ENCODE measurements at places on chromosomes 5 and 9.

- no peak for DNase-seq
Observed at GRCh38 chr9:6552033-6552432, 93.5 kb downstream of the GLDC start.

DNA sequence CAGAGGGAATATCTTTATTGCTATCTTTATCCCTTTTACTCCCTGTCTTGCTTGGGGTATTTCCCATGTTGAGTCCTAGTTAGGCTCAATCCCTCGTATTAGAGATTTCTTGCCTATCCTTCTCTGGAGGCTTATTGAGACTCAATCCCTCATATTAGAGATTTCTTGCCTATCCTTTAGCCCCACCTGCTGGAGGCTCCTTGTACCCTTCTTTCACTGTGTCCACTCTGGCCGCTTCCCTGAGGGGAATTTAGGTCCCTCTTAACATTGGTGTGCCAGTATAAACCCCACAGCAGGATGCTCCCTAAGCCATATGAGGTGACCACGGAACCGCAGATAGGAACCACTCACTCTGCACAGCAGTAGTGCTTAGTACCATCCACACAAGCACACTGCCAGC lies 110.7 kb upstream of the MAMDC2 start:
- DNase-seq = no peak

DNA sequence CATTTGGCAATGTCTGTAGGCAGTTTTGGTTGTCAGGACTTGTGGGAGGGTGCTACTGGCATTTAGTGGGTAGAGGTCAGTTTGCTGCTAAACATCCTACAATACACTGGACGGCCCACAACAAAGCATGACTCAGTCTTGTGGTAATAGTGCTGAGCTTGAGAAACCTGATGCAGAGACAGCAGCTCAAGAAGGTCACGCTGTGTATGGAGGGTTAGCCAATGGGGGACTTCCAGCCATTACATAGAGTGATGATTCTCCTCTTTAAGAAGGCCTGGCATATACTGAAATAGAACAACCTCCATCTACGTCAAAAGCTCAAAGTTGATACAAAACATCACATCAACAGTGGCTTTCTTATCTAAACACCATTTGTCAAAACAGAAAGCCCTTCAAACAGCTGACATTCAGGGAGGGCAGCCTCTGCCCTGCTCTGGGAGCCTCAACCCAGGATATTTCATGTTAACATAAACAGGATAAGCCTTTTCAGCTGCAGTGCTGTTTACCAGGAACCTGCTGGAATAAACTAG lies 143.0 kb downstream of the GPBP1 start:
- DNase-seq = no peak

DNA sequence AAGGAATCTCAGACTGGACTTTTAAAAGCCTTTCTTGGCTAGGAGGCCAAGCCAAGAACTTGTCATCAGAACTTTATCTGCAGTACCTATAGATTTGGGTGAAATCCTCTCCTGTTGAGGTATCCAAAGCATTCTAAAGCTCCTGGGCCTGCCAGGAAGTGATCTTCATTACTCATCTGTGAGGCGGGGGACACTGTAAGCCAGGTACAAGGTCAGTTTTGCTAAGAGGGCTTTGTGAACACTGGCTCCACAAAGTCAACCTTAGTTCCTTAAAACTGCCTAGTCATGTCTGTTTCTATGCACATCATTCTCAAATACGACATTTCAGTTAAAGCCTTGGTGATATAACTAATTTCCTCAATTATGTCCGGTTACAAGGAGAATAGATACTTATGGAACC lies 236.7 kb downstream of the PIK3R1 start:
- no peak for DNase-seq

GRCh38 chr5:16502866-16503265 lies 37.3 kb upstream of the ZNF622 start:
- DNase-seq = no peak

GRCh38 chr9:76433836-76434235 lies 25.1 kb upstream of the GCNT1 start:
- DNase-seq = no peak

DNA sequence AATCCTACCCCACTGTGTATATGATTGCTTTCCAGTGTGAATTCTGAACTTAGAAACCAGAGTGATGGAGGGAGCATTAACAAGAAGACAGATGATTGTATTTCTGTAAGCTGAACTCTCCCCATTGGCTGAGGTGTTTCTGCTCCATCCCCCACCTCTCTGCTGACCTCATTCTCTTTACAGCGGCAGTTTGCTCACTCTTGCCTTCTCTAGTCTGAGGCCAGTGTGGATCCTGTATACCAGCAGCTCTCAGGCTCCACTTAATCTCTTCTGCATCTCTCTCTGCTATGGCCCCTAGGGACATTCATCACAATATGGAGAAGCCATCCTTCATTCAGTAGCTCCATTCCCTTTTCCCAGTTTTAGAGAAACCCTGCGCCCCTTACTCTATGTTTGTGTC lies 358.8 kb downstream of the MAN2A1 start:
- DNase-seq = no peak

- DNase-seq = no peak
Observed at GRCh38 chr5:8825139-8825757, 720.6 kb downstream of the SEMA5A start.

DNA sequence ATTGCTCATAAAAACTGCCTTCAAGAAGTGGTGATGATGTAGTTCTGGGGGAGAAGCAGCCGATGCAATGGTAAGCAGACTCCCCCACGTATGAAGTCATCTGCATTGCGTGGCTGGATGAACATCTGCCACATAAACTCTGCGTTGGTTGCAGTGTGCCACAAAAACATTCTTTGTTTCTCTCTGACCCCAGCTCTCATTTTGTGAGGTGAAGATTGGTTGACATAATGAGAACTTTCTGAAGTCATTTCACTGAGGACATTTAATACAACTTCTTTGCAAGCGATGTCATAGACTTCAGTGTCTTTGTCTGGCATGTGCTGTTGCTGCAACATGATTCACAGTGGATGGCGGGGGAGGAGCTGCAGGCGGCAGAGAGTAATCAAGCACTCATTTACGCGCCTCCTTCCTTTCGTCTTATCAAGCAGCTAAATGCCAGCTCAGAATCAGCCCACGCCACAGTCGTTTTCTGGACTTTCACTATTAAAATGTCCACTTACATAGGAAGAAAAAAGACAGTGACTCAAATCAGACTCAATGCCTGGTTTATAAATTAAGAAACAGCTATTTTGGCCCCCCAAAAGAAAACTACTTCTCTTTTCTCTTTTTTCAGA lies 91.5 kb upstream of the NFIL3 start:
- DNase-seq = peak; percentile 39

DNA sequence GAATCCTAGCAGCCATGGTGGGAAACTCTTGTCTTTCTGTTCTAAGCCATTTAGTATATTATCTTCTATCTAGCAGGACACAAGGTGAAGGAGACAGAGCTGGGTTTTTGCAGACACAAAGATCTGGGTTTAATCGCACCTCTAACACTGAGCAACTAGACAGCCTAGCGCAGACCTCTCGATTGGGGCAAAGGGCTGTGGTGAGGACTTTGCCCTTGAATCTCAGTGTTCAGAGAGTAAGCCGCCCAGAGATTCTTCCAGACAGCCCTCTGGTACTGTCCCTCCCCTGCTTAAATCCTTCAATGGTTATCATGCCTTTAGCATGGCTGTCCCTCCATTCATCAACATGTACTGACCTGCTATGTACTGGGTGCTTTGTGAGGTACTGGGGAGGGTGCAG lies 128.1 kb downstream of the CRB2 start:
- no peak for DNase-seq

DNA sequence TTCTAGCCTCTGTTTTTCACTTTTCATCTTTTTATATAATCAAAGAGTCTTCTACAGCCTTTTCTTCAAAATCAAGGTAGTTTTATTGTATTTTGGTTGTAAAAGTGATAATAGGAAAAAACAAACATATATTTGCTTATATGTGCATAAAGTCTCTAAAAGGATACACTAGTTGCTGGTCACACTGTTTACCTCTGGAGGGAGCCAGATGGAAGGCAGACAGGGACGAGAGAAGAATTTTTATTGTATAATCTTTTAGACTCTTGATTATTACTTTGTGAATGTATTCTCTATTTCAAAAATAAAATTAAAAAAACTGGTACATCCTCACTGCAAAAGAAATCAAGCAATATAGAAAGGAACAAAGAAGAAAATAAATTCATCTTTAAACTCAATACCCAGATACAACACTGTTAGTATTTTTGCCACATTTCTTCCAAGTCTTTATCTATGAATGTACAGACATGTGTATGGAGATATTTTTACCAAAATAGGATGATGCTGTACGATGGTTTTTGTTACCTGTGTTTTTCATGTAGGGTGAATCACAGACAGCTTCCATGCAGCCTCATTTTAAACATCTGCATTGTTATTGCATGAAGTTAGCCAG lies 6.1 kb upstream of the RNF183 start:
- no peak for DNase-seq

DNA sequence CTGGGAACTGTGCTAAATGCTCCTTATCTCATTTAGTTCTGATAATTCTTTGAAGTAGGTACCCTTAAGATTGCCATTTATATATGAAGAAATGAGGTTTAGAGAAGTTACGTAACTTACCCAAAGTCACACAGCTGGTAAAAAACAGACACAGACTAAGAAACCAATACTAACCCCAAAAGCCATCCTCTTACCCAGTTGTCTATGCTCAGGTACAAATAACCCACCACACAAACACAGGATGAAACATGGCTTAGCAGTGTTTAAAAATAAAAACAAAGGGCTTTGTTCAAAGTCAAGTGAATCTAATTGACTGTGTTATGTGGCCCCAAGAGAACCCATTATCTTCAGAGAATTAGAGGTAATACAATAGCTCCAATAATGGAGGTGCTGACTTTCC lies 37.0 kb upstream of the IL7R start:
- DNase-seq = no peak

DNA sequence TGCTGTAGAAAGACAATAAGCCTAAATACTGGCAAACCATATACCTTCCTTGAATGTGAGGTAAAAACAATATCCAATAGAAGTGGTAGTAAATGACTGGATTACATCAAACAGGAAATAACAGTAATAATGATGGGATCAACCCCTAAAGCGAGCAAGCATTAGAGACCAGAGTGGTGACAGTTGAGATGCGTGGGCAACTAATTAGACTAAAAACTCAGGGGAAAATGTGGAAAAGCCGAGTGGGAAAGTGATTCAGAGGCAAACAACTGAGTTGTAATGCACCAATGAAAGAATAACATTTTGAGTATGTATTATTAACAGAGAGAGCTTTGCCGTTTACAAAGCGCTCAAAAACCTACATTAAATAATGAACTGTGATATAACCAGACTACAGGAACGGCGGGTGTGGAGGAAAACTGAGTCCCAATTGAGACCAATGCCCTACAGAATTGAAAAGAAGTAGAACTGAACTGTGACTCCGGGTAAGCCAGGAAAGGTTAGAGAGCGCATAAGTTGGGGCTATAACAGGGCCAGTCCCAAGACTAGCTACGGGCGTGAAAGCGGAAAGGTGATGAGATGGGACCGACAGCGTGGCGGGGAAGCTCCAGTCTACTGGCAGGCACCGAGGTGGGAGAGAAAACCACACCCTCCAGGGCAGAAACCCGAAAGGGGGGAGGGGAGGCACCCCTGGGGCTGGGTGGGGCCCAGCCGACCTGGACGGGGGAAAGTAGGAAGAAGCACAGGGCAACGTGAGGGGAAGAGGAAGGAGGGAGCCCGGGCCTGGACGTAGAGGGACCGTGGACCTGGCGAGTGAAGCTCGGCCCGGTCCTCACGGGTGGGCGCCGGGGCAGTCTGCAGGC lies 592 bp downstream of the UBAP2 start:
- peak; percentile 45 for DNase-seq

DNA sequence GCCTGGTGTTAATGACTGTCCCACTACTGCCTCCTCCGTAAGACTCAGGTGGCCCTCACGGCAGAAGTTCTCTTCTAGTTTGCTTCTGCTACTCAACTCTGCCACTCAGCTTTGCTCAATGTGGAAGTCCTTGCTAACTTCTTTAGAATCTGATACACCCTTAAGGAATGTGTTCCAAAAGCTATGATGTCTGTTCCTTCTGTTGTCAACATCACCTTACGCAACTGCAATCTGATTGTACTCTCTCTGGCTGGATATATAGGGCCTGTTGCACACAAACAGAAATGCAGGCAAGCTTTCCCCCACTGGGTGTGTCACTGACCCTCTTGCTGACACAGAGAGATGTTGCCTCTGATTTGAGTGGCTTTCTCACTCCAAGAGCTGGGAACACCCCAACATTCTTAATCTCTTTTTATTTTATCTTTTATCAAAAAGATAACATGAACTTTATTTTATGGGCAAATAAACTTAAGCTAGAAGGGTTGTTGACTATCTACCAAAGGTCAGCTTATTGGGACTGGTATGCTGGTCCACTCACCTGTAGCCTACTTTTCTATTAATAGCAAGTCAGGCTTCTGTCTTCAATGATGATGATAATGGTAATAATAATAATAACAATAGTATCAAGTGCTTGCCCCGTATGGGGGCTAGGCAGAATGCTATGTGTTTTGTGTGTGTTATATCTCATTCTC lies 25.2 kb downstream of the TMEM252 start:
- no peak for DNase-seq

- no peak for DNase-seq
Observed at GRCh38 chr9:112380102-112380824, at the start of gene HSDL2. TSS of gene HSDL2 (plus strand) at chr9:112380108. CDS start at chr9:112380164, 56 bp downstream.

- DNase-seq = no peak
Observed at GRCh38 chr9:25709941-25710340, 31.7 kb upstream of the TUSC1 start.

DNA sequence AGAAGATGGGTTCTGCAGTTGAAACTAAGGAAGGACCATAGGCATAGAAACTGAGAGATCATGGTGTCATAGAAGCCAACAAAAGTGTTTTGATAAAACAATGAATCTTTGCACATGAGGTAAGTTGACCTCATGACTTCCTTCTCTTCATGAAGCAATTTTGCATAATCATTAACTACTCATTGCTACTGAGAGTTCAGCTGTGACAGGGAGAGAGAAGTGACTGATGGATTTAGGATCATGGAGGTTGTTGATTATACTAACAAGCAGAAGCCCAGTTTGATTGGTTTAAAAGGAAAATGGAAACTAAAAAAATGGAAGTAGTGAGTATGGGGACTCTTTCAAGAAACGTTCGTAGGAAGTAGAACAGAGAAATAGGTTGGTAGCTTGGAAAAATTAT lies 51.2 kb downstream of the PARP8 start:
- no peak for DNase-seq

DNA sequence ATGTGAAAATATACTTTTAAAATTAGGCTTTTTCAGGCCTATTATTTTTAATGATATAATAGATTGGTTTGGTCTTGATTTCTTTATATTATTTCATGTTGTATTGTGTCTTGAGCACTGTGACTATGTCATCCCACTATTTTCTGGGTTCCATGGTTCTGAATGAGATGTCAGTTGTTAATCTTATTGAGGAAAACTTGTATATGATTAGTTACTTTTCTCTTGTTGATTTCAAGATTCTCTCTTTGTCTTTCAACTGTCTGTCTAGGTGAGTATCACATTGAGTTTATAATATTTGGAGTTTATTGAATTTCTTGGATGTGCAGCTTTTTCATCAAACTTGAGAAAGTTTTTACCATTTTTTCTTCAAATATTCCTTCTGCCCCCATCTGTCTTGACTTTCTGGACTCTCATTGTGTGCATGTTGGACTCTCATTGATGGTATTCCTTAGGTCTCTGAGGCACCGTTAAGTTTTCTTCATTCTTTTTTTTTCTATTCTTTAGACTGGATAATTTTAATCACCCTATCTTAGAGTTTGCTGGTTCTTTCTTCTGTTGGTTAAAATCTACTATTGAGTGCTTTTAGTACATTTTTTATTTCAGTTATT lies 175.8 kb downstream of the TMEM167A start:
- DNase-seq = no peak

- DNase-seq = no peak
Observed at GRCh38 chr9:117835798-117836197, 131.6 kb downstream of the TLR4 start.

GRCh38 chr5:2288968-2289367 lies 406.2 kb upstream of the IRX4 start:
- no peak for DNase-seq
